ENCODE measurements at places on chromosomes 1 and 21.

GRCh38 chr1:91325456-91325855 lies 79.2 kb downstream of the HFM1 start:
- DNase-seq: no peak

DNA sequence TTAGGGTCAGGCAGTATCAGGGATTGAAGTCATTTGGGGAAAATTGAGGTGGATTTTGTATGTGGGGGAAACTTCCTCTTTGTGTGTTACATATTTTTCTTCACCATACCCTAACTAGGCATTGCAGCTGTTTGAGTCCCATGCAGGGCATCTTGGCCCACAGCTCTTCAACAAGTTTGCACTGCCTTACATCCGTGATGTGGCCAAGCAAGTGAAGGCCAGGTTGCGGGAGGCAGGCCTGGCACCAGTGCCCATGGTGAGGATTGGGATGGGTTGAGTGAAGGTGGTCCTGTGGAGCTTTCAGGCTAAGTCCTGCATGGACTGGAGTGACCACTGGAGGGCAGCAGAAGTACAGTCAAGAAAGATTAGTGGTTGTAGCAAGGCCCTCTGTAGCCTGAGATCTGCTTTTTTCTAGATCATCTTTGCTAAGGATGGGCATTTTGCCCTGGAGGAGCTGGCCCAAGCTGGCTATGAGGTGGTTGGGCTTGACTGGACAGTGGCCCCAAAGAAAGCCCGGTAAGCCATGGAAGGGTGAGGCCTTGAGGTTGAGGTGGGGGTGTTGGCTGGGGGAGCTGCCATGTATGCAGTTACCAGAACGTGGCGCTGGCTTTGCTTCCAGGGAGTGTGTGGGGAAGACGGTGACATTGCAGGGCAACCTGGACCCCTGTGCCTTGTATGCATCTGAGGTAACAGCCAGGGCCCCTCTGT lies 2.4 kb downstream of the UROD start:
- DNase-seq: peak; percentile 83

DNA sequence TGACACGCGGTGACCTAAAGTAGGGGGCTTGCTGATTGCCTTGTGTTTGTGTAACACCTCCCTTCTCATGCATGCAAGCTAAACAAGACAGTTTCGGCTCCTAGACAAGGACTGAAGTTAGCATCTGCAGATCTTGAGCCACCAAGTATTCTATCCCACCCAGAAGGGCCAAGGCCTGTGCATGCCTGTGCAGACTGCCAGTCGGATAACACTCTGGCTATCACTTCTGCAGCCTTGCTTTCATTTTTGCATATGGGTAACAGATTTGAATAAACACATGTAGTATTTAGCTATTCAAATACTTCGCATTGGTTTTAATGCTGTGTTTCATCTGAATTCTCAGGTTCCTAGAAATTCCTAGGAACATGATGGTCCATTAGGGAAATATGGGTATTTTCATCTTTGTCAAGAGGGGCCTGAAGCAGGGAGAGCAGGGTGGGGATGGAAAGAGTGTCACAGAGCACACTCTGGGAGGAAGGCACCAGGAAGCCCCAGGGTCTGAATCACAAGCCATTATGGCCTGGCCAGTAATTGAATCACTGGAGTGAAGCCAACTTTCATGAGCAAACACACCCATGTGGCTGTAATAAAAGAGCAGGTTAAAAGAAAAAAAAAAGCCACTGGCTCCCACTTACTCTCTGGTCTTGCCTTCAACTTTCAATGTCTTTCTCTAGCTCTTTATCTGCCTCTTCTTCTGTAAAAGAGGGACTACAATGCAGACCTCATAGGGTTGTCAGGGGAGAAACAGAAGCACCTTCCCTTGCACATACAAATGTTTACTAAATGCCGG lies 28.3 kb downstream of the GADD45A start:
- peak; percentile 38 for DNase-seq

DNA sequence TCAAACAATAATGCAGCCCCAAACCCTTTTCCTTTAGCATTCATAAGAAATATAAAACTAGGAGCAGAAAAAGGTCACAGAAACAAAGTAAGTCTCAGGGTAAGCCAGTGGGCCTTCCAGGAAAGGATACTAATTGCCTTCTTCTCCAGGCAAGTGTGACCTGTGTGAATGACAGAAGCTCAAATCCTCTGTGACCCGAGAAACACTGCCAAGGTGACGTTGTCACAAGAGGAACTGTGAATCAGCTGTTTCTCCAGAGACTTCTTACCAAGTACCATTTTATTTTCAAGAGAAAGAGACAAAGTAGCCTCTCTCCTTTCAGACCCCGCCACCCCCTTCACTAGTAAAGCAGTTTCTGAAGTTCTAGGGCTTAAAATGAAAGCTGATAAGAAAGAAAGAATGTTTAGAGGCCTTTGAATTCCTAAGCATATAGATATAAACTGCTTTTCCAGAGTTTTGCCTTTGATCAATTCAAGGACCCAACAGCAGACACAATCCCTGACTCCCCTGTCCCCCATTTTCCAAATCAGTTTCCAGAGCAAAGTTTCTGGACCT lies 155.6 kb downstream of the NUF2 start:
- DNase-seq: peak; percentile 2

DNA sequence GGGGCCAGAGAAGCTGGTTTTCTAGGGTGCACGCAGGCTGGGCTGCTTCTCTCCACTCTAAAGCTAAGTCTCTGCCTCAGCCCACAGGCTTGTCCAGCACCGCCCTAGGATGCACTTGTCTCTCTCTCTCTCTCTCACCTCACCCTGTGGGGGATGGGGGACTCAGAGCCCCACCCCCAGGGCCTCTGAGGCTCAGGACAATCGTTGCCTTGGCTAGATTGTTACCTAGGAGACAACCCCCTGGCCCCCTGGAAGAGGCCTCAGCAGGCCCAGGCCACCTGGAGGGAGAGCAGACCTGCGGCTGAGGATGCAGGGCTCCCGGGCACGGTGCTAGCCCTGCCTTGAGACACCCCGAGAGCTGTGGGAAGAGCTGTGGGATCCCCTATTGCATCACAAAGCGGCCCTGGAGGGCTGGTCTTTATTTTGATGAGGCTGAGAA lies at the start of gene ACTRT2:
ACTRT2 (plus strand) TSS at position 235 of the 439 bp plus-strand sequence. CDS start 220 bp downstream, outside the sequence.
- DNase-seq: no peak

DNA sequence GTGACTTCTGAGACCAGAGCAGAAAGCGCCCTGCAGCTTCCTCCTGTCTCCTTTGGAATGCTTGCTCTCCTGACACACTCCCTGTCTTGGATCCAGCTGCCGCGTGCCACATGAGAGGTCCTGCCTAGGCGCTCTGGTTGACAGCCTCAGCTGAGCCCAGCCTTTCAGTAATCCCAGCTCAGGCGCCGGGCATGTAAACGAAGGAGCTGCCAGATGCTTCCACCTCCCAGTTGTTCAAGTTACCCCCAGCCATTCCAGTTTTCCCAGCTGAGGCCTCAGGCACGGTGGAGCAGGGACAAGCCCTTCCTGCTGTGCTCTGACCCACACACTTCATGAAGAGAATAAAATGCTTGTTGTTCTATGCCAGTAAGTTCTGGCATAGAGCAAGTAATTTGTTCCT lies 14.3 kb upstream of the CD34 start:
- no peak for DNase-seq

- no peak for DNase-seq
Measured at GRCh38 chr1:204592246-204592948, 76.2 kb downstream of the MDM4 start.

Measured in renal pelvis (tissue), 12 donors.